CD4-positive, CD25-positive, alpha-beta regulatory T cell (primary cell): ENCODE measurements at places on chromosomes 2 and 18. TPM values are rescaled to one million over a fixed set of nuclear protein-coding genes. Genes with fewer than 3 reads are reported as not detected.

Gene SLC16A14
- not detected for total RNA-seq

Gene POLR1B
- total RNA-seq: 24.5 TPM

Gene UGT1A9
- not detected for total RNA-seq

Gene ZNF514
- total RNA-seq: 11.4 TPM
